ENCODE measurements at places on chromosomes 2 and 18.

DNA sequence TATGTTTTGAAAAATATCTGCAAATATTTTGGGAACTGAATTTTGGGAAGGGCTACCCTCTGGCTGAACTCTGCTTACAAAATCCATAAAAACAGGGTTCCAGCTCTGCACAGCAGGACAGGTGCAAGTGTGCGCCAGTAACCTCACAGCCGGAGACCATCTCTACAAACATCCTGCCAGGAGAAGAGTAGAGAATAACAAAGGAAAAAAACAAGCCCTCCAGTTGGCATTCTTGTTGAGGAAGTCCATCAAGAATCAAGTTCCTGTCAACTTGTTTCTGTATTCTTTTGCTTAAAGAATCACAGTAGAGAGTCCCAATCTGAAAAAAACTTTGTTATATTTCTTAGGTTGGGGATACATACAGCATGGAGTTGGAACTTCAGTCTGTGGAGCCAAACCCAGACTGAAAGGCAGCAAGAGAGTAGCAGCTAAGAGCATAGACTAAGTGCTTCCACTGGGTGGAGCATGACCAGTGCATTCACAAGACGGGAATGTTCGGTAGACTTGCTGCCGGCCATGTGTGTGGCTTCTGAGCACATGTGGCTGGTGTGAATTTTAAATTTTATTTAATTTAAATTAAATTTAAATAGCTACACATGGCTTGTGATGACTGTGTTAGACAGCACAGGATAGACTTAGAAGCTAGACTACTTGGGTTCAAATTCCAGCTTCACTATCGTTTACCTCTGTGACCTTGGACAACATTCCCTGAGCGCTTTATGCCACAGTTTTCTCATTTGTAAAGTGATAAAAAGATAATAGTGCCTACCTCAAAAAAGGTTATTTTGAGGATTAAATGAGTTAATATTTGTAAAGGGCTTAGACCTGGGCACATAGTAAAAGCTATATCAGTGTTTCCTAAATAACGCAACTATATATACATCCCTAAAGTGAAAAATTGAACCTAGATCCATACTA lies 41.9 kb downstream of the SPTBN1 start:
- DNase-seq = peak; percentile 47

DNA sequence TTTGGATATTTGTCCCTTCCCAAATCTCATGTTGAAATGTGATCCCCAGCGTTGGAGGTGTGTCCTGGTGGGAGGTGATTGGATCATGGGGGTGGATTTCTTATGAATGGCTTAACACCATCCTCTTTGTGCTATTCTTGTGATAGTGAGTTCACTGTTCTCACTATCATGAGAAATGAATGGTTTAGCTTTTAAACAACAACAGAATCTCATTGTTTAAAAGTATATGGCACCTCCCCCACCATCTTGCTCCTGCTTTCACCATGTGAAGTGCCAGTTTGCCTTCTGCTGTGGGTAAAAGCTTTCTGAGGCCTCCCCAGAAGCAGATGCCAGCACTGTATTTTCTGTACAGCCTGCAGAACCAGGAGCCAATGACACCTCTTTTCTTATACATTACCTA lies 38.1 kb downstream of the KIAA1328 start:
- no peak for DNase-seq

GRCh38 chr2:46963941-46964673 lies 48.5 kb upstream of the MCFD2 start:
- DNase-seq = no peak

- DNase-seq = no peak
Measured at GRCh38 chr18:10130606-10131005, 216.8 kb downstream of the VAPA start.

GRCh38 chr2:42032224-42032620 lies 15.6 kb upstream of the PKDCC start:
- DNase-seq = no peak

DNA sequence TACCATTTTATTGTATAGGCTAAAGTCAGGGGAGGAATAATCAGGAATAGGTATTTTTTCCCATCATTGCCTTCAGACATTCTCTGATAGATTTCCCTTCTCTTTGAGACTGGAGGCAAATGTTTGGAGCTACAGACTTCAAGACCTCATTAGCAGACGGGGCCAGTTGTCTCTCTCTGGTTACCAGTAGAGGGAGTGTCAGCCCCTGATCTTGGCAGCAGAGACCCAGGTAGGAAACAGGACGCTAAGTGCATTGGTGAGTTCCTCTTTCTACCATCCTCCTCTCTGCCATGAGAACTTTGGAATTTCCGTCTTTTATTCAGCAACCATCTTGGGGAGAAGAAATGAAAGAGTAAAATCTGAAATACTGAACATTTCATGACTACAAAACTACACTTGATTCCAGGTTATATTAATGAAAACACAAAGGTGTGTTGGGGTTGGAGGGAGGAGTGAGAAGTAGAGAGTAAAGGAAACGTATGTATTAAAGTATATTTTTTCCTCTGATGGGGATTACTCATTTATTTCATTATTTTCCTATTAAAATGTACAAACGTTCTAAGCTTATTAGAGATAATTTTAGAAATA lies 186.2 kb upstream of the GCFC2 start:
- DNase-seq = peak; percentile 45

DNA sequence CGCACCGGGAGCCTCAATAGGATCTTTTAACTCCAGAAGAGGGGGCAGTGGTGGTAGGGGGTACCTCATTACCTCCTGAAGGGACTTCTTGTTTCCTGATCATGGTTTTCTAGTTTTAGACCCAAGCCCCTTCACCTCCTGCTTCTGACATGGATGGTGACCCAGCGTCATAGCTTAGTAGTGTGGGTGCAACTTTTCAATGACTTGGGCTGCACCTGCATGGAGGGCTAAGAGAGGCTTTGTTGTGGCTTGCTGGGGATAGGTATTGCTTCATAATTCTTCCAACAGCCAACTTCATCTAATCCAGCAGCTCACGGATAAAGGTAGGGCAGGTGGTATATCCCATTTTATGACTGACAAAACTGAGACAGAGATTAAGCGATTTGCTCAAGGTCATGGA lies 3.0 kb downstream of the SLC1A4 start:
- no peak for DNase-seq

GRCh38 chr2:143422681-143423080 lies 293.5 kb downstream of the ARHGAP15 start:
- DNase-seq = no peak

DNA sequence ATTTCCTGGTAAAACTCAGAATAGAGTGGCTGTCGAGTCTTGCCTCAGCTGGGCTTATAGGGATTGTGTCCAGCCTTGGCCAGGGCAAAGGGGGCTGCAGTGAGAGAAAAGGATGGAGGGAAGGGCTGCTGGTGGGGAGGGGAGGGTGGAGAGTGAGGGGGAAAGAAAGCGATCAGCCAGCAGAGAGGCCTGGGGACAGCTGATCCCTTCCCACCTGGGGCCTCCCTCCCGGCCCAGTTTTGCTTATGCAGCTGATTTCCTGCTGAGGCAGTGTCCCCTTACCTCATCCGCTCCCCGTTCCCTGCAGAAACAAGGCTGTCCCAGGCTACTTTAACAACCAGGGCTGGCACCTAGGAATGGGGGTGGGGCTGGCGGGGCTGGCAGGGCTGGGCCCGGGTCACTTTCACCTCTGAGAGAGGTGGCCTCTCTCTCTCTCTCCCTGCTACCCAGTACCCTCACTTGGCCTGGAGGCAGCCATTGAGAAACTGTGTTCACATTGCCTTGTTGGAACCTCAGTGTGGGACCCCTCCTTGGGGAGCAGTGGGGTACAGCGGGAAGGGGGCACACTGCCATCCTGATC lies 12.2 kb upstream of the GMPPA start:
- no peak for DNase-seq

DNA sequence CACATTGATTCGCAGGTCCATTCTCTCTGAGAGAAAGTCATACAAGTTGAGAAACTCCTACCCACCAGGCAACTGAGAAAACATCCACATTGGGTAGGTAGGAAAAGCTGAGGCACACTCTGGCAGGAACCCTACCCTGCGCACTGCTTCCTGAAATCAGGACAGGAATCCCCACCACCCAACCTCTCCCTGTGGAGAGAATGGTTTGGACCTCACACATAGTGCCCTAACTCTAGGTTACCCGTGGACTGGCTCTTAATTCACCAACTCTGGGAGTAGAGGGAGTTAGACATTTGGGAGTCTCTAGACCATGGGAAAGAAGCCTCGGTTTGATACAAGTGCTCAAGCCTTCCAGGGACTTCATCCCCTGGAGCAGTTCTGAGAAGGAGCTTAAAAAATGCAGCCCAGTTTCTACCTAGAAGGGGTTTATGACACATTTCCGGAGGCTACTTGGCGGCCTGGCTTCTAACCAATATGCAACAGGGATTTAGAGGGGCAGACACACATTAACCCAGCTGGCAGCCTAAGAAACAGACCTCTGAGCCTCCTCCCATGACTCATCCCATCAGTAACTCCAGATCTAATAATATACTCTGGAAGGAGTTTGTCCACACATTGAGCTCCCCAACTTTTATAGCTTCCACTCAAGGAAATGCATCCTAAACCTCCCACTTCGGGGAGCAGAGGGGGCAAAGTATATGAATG lies 136.7 kb downstream of the EML6 start:
- DNase-seq = no peak

- no peak for DNase-seq
Measured at GRCh38 chr18:79136742-79137141, 67.5 kb downstream of the ATP9B start.

DNA sequence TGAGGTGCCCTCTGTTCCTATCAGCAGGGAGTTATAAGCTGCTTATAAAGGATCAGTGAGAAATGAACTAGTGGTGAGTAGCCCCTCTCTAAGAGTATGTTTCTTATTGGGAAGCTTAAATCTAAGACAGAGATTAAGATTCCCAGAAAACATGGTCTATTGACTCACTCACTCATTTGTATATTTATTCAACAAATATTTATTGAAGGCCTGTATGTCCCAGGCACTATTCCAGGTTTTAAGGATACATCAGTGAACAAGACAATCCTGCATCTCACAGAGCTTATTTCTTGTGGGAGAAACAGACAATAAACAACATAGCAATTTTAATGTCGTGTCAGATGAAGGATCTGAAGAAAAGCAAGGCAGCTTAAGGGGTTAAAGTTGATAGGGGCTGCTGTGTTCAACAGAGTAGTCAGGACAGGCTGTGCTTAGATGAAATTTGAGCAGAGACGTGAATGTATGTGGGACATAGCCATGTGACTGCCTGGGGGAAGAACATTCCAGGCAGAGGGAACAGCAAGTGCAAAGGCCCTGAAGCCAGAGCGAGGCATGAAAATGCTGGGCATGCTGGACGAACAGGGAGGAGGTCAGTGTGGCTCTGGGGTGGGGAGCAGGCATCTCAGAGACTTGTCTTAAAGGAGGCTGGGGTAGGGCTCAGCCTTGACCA lies 14.8 kb upstream of the PSD4 start:
- no peak for DNase-seq

DNA sequence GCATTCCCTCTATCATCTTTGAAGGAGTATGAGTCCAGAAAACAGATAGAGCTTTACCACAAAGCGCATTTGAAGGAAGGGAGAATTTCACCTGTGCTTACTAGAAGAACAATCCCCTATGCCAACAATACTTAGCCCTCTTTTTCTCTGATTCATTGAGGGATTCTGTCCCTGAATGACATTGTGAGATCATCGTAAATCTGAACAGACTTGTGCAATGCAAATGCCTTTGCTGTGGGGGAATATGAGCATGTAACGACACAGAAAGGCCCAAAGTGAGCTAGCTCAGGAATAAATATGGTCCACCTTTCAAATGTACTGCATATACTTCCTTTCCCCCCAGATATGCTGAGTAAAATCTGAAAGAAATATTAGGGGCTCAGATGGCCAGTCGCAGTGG lies 67.6 kb downstream of the SCN1A start:
- no peak for DNase-seq

DNA sequence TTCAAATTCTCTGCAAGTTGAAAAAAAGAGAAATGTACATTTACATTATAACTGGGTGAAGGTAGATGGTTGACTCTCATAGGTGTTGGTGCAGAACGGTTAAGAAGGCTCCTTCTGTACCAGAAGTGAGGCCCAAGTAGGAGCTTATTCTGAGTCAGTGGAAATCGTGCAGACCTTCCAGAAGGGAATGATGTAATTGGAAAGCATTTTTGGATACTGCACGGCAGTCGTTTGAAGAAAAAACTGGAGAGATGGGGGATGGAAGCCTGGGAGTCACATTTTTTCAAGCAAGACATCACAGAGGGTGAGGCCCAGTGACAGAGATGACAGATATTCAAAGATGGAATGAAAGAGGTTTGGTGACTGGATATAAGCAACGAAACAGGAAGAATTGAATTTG lies 39.4 kb downstream of the HRH4 start:
- DNase-seq = no peak

DNA sequence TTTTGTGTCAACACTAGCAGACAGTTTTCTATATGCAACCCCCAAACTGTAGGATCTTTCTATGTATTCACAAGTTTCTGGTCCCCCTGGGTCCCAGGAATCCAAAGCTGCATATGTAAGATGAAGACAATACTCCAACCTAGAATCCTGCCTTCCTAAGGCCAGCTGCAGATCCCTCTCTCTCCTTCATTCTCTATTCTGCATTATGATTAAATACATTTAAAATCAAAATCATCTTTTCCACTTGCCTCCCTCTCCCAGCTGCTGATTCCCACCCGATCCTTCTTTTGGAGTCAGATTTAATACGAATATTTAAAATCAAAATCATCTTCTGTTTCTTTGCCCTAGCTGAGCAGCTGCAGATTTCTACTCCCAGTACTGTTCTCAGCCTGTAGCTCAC lies 783.0 kb upstream of the ZEB2 start:
- DNase-seq = no peak

DNA sequence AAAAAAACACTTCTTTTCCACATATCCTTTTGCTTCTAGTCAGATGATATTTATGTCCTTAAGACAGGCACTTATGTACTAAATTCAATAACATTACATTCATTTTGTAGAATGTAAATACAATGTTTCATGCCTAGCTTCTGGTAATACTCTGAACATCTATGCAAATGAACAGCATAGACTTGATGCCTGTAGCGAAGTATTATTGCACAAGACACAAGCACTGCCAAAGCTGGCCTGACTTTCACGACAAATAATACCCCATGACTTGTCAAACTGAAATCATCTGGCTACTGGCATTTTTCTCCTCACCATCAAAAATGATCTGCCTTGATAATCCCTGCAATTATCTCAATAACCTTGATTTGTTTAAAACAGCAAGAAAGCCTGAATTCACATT lies 101.3 kb downstream of the L3MBTL4 start:
- DNase-seq = no peak

DNA sequence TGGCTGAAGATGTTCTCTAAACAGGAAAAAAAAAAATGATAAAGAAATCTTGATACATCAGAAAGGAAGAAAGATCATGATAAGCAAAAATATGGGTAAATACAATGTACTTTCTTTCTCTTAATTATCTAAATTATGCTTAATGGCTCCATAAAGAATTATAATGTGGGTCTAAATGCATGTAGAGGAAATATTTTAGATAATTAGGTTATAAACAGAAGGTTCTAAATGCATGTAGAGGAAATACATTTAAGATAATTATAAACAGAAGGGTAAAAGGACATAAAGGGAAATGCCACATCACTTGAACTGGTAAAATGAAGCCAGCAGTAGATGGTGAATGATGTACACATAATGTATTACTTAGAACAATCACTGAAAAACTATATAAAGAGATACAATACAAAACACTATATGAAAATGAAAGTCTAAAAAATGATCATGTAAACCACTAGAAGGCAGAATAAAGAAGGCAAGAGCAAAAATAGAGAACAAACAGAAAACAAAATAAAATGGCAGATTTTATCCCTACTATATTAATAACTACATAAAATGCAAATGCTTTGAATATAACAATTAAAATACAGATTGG lies 308.4 kb upstream of the CDH2 start:
- DNase-seq = no peak
